ENCODE measurements at places on chromosomes 16 and 17.

- no peak for DNase-seq
Observed at GRCh38 chr16:86481607-86482006, 28.7 kb upstream of the FOXF1 start.

- no peak for DNase-seq
Observed at GRCh38 chr16:76278980-76279379, 1.8 kb downstream of the CNTNAP4 start.

GRCh38 chr17:74994440-74994839 lies 7.0 kb downstream of the CDR2L start:
- no peak for DNase-seq

DNA sequence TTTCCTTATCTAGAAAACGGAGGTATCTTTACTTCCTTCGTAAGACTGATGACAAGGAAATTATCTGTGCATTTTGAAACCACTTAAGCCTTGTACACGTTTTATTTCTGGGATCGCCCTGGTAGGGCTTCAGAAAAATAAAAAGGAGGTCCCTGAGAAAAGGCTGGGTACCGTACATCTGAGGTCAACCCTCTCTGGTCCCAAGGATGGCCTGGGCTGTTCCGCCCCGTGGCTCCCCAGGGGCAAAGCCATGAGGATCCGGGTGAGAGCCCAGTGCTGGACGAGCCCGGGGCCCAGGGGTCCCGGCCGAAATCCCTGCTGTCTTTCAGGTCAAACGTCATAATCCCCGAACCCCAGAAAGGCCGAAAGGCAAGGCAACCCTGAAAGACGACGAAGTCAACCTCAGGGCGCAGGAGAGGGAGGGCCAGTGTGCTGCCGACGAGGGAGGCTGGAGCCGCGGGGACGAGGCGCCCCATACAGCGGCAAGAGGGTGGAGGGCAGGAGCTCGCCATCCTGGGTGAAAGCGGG lies 656 bp upstream of the FUS start:
- no peak for DNase-seq

- no peak for DNase-seq
Observed at GRCh38 chr17:59451706-59452105, 113.7 kb upstream of the DHX40 start.

DNA sequence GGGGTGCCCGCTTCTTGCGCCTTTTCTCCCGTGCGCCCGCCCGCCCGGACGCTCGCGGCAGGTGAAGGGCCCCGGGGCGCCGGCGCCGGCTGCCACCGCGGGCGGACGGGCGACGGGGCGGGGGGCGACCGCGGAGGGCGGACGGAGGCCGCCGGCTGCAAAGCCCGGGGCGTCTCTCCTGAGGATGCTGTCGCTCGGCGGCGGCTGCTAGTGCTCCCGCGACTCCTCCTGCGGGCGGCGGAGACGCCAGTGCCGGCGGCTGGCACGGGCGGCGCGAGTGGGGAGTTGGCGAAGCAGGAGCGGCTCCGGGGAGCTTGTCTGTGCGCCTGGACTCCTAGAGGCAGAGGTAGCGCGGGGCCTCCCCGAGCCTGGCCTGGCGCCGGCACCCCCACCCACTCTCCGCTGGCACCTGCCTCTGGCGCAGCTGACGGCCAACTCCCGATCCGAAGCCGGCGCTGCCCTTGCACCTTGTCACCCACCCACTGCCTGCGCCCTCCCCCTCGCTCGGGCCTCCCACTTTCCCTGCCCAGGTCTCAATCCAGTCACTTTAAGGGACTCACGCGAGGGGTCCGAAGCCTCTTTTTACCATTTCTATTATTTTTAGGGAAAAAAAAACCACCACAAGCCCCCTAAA lies at the start of gene FAM20A:
Gene FAM20A, minus strand, starts transcription at position 437 of the 634 bp plus-strand sequence. CDS start 701 bp downstream, outside the sequence.
- no peak for DNase-seq

DNA sequence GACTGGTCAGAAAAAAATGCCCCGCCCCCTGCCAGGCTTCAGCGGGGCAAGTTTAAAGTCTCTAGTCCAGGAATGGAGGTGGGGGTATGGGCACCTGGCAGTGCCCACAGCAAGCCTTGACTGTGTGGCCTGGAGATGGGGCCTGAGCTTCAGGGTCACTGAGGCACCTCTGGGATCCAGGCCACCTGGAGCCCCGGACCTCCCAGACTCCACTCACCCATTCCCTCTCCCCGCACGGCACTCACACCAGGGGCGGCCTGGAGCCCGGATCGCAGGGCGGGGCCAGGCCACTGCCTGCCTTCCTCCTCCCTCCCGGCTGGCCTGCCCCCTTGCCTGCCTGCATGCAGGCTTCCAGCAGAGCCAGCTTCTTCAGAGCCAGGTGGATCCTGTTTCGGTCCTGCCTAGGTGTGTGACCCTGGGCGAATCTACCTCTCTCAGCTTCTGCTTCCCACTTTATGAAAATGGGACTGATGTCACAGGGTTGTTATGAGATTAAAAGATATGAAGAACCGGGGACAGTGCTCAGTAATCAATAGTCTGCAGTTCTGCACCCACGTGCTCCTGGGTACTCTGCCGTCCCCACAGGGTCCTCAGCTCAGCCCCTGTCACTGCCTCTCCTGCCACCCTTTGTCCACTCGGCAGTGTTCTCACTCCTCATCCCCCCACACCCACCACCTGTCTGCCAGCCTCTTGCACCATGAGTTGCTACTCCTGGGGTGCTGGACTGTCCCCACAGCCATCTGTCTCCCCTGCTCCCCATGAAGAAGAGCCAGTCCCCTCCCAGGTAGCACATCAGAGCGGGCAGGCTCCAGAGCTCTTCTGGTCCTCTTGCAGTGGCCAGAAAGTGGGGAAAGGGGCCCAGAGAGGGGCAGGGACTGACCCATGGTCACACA lies 1.2 kb upstream of the TCAP start:
- no peak for DNase-seq

DNA sequence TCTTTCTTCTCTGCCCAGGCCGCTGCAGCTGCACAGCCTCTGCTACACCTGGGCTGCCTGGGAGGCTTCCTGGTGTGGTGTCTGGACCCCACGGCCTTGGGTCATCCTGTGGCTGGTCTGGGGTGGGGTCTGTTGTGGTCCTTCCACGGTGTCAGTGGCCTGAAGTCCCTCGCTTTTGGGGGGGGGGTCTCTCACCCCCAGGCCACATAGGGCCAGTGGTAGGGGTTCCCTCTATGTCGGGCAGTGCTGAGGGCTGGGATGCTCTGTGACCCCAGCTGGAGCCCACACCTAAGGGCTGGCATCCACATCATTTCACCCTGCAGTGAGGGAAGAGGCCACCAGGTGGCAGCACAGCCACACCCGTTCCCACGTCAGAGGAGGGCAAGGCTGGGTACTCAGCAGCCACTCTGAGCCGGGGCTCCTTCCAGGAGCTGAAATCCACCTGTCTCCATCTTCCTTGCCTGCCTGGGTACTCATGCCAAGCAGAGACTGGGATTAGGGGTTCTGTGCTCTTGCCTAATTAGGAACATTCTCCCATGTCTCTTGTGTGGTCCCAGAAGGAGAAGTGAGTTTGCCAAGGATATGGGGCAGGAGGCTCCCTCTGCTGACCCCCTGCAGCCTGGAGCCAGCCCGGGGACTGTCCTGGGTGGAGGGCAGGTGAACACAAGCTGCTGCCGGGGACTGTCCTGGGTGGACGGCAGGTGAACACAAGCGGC lies 13.0 kb downstream of the ENGASE start:
- DNase-seq, result peak; percentile 39

- no peak for DNase-seq
Observed at GRCh38 chr16:46947900-46948547, 25.4 kb downstream of the DNAJA2 start.

DNA sequence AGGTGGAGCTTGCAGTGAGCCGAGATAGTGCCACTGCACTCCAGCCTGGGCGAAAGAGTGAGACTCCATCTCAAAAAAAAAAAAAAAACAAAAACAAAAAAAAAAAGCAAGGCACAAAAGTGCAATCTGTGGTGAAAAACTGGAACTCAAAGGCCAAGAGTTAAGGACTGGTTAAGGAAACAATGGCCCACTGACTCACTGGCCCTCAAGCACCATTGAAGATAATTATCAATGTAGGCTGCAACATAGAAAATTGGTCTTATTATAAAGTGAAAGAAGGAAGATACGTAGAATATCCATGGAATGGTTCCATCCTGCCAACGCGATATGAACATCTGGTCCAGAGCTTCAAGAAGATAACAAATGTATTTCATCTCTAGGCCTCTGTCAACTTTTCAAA lies 444.2 kb downstream of the SOX9 start:
- DNase-seq, result no peak

DNA sequence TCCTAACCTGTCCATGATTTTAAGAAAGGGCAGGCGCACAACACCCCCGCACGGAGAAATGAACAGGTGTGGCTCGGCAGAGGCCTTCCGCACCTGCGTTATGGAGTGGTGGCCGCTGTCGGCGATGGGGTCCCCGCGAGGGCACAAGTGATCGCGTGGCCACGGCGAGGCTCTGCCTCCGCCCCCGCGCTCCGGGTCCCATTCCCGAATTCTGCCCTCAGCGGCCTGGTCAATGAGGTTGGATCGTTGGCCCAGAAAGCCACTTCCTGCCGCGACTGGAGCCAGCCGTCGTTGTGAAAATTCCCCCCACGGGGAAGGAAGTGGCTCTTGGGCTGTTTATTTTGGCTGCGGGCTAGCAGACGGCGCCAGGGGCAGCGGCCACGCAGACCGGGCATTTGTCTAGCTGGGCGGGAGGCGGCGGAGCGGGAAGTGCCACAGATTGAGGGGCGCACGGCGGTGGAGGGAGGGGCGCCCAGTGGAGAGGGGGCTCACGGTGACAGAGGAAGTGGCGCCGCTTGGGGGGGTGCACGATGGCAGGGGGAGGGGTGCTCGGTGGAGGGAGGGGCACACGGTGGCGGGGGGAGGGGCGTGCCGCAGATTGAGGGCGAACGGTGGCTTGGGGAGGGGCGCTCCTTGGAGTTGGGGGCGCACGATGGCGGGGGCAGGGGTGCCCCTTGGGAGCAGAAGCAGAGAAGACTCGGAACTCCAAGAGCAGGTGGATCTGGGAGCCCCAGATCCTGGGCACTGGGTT lies 25.0 kb downstream of the MRC2 start:
- DNase-seq, result no peak

DNA sequence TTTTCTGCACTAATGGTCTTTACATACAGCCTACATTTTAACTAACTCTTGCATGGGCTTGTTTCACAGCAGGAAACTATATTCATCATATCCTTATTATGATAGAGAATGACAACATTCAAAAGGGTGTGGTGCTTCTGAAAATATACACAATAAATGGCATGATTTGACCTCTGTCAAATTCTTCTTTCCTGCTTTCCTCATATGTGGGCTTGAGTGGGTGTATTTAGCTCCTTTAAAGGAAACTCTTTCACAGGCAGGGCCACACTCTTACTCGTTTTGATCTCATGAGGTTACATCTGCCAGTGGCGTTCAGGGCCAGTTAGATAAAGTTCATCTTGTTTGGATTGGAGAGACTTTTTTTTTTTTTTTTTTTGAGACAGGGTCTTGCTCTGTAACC lies 6.1 kb downstream of the SLC35G3 start:
- no peak for DNase-seq

DNA sequence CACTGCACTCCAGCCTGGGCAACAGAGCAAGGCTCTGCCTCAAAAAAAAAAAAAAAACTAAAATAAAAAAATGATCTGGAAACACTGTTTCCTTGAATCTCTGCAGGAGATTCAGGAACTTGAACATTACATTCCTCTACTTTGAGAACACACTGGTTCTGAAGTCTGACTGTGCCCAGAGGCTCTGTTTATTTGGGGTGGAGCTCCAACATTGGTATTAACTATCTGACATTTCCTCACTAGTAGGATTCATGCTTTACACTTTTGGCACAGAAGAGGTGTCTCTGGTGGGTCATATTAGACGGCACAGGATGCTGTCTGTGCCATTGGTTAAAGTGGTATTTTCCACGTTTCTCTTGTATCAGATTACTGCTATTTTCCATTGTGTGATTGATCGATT lies 10.4 kb downstream of the SULT1A2 start:
- no peak for DNase-seq

GRCh38 chr16:17235147-17235815 lies 235.5 kb downstream of the XYLT1 start:
- no peak for DNase-seq

DNA sequence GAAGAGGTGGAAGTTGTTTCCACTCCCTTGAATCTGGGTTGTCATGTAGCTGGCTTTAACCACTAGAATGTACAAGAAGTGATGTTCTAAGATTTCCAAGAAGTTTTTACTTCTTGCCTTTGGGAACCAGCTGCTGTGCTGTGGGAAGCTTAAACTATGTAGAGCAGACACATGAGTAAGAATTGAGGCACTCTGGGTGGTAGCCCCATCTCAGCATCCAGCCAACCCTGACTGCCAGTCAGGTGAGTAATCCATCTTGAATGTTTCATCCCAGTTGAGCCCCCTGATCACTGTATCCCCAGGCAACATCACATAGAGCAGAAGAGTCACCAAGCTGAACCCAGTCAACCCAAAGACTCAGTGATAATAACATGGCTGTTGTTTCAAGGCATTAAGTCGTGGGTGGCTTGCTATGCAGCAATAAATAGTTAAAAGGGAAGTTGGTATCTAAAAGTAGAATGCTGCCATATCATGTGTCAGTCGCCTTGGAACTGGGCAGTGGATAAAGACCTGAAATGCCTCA lies 62.8 kb upstream of the GPR139 start:
- DNase-seq, result no peak

All from activated CD8-positive, alpha-beta memory T cell treated with anti-CD3 and anti-CD28 coated beads for 48 hours (primary cell).